AG09319 (cell line): ENCODE measurements at places on chromosomes 11 and 22.

DNA sequence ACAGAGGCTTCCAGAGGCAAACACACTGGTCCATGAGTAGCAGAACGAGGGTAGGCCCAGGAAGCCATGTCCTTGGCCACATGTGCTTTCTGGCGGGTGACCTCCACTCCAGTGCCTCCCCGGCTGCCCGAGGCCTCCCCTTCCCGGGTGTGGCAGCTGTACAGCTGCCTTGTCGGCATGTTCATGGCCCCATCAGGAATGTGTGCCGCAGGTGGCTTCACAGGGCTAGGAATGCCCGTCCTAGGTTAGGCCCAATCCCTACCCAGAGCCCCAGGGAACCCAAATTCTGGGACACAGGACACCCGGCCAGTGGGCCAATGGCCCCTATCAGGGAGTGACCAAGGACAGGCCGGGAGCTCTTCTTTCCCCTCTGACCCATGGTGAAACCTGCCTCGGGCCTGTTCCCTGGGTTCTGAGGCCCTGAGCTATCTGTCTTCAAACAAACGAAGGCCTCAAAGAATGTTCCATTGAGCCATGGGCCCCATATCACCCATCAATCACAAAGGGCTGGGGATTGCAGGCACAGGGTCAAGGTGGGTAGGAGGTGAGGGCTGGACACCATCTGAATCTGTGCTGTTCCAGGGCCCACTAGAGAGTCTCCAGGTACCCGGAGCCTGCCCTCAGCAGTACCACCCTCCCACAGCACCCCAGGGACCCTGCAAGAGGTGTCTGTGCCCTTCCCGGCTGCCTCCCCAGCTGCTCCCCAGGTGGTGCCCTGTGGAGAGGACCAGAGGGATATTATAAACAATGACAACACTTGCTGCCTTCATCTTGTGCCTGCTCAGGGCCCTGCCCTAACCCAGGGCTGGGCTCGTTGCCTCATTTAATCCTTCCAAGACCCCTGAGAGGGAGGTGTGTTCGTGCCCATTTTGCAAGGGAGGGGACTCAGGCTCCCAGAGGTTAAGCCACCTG lies 4.0 kb upstream of the CDKN1C start:
- DNase-seq, result no peak

GRCh38 chr11:27394781-27395228 lies 31.8 kb upstream of the CCDC34 start:
- no peak for DNase-seq

GRCh38 chr11:73190557-73190885 lies 27.6 kb upstream of the P2RY2 start:
- no peak for DNase-seq

DNA sequence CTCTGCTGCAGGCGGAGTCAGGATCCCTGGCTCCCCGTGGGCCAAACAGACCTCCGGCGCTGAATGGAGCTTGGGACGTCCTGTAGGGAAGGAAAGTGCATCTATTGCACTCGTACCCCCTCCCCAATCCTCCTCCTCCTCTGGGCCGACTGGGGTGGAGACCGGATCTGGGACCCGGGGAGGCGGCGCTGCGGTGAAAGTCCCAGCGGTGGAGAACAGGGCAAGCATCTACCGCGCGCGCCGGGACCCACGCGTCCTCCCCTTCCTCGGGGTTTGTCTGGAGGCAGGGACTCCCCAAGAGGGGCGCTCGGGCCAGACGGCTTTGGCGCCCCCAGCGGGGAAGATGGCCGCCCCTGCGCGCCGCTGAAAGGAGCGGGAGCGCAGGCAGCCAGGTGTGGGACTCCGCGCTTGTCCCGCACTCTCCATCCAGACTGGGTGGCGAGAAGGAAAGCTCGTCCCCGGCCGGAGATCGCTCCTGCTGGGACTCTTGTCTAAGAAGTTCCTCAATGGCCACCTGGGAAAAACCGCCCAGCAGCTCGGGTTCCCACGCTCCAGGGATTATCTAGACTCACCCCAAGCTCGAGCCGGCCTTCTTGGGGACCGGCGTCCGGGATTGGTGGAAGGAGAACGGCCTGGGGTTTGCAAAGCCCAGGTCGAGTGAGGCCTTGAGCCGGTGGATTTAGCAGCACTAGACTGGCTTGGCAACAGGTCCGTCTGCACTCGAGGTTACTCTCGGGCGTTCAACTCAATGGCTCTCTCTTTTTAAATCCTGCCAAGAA lies 718 bp downstream of the FADS2 start:
- no peak for DNase-seq

DNA sequence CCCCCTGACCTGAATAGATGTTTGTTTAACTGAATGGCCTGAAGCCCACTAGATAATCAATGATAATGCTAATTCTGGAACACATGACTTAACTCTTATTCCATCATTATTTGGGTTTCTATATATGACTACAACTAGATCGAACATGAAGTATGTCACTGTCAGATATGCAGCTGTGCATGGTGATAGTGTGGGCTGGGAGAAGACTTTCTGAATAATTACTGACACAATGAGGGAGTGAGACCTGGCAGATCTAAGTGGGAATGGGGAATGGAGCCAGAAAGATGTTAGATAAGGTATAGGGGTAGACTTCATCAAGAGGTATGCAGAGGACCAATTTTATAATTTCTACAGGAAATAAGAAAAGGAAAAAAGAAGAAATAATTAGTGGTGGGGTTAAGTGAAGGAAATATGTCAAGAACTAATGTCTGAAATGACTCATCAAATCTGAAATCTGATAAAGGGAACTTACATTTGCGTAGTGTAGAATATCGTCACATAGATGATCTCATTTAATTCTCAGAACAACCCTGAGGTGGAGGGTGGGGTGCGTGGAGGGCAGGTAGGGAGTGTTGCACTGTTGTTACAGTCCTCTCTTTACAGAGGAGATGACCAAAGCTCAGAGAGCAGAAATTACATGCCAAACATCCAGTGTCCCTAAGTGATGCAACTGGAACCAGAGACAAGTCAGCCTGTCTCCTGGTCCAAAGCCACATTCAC lies 68.2 kb upstream of the EED start:
- DNase-seq, result no peak

DNA sequence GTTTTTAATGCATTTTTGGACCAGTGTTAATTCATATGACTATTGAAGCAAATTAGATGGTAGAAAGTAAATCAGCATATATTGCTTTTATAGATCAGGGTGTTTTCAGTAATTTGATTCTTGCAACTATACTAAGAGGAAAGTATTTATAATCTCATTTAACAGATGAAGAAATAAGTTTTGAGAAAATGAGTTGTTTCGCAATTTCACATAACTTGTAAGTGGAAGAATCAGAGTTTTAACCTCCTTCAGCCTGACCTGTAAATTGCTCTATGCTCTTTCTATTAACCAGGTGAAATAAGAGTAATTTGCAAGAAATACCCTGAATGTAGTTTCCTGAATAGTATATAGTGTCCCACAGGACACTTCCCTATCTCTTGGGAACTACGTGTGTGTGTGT lies 1106.8 kb upstream of the RAG2 start:
- DNase-seq, result no peak

DNA sequence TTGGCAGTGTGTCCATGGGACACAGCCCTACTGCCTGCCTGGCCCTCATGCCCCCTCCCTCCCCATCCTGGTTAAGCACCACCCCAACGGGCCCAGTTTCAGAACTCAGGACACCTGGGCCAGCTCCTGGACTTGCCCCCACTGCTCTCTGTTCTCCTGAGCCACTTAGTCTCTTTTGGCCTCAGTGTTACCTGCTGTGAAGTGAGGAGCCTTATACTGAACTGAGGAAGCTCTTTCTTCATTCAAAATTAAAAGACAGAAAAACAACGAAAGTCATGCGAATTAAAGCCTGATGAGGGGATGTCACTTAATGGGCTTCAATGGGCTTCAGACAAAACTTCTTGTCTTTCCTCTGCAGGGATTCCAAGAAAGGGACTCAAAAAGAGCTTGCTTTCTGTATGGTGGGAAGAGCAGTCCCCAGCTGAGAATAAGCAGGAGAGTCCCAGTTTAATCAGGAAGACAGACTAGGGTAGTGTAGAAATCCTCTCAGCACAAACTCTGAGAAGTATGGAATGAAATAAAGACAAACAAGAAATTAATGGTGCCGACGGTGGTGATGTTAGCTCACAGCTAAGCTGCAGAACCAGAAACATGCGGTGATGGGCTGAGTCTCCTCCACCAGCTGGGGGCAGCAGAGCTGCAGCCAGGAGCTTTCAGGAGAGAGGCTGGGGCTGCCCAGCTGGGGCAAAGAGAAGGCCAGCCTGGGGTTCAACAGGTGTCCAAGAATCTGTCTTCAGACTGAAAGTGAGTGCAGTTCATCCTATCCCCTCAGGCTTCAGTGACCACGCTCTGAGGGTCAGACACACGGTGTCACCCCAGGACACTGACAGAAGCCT lies 101.0 kb downstream of the GGTLC2 start:
- no peak for DNase-seq

DNA sequence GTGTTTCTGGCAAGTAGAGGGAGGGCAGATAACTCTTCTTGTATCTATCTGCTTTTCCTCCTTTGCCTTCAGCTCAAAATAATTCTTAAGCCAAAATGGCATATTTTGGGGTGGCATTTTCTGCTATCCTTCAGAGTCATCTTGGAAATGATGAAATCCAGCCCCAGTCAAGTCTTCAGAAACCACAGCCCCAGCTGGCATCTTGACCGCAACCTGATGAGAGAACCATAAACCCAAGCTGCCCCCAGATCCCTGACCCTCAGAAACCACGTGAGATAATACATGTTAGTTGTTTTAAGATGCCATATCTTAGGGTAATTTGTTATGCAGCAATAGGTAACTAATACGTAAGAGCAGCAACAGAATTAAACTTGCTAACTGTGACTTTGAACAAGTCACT lies 15.1 kb upstream of the PAMR1 start:
- DNase-seq, result no peak

- DNase-seq, result no peak
Observed at GRCh38 chr11:112580864-112581263, 320.2 kb upstream of the PLET1 start.
